ENCODE measurements at places on chromosomes 11 and 22.

DNA sequence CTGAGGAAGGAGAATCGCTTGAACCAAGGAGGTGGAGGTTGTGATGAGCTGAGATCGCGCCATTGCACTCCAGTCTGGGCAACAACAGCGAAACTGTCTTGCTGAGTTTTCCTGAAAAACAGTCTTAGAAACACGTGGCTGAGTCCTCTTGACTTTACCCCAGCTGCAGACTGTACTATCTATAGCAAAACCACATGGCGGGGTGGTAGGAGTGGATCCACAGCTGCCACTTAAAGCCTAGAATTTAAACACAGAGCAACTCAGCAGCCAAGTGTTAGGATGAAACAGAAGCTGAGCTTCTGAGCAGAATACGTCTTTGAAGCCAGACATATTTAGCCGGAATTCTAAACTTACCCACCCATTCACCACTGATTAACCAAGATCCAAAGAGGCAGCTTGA, 14.1 kb downstream of the PATZ1 start:
- no peak for DNase-seq

DNA sequence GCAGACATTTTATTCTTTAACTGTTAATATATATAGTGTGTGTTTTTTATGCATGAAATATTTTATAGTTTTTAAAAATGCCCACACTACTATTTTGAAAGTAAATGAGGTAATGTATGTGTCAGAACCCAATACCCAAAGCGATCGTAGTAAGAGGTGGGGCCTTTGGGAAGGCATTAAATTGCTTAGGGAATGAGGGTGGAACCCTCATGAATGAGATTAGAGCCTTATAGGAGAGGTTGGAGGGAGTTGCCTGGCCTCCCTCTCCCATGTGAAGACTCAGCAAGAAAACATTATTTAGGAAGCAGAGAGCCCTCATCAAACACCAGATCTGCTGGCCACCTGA, 11.1 kb downstream of the KLHL35 start:
- no peak for DNase-seq

DNA sequence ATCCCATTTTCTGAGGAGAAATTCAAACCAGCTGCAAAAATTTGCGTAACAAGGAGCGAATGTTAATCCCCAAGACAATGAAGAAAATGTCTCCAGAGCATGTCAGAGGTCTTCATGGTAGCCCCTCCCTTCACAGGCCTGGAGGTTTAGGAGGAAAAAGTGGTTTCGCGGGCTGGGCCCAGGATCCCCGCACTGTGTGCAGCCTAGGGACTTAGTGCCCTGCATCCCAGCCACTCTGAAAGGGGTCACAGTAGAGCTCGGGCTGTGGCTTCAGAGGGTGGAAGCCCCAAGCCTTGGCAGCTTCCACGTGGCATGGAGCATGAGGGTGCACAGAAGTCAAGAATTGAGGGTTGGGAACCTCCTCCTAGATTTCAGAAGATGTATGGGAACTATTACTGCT, 87.4 kb downstream of the BRD1 start:
- no peak for DNase-seq

DNA sequence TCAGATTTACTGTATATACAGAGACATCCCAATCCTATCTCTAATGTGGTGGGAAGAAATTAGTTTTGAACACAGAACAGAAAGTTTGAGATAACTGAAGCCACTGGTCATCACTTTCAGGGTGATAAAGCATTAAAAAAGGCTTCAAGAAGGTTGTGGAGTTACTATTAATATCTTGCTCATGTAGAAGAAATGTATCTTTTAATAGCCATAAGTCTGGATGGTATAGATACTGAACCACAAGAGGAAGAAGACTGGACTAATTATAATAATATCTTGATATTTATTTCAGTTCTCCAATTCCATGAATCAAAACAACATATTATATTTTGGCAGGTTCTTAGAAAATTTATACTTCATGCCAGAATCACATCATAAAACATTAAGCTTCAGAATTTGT, 137.1 kb downstream of the TMEM135 start:
- no peak for DNase-seq

DNA sequence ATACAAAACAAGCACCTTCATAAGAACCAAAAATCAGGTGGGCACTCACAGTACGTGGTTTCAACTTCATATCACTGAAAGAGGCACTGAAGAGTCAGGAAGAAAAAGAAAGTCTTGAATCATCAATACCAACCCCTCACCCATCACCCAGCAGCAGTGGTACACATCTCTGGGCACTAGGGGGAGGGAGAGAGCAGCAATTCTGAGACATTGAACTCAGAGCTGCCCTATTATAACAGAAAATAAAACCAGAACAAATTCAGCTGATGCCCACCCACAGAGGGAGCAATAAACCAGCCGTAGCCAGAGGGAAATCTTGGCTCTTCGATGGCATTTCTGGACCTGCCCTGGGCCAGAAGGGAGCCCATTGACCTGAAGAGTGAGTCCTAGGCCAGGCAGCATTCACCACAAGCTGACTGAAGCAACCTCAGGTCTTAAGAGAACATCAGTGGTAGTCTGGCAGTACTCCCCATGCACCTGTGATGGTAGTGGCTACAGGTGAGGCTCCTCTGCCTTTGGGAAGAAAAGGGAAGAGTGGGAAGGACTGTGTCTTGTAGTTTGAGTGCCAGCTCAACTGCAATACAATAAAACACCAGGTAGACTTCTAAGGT, 42.2 kb upstream of the FAM181B start:
- no peak for DNase-seq

DNA sequence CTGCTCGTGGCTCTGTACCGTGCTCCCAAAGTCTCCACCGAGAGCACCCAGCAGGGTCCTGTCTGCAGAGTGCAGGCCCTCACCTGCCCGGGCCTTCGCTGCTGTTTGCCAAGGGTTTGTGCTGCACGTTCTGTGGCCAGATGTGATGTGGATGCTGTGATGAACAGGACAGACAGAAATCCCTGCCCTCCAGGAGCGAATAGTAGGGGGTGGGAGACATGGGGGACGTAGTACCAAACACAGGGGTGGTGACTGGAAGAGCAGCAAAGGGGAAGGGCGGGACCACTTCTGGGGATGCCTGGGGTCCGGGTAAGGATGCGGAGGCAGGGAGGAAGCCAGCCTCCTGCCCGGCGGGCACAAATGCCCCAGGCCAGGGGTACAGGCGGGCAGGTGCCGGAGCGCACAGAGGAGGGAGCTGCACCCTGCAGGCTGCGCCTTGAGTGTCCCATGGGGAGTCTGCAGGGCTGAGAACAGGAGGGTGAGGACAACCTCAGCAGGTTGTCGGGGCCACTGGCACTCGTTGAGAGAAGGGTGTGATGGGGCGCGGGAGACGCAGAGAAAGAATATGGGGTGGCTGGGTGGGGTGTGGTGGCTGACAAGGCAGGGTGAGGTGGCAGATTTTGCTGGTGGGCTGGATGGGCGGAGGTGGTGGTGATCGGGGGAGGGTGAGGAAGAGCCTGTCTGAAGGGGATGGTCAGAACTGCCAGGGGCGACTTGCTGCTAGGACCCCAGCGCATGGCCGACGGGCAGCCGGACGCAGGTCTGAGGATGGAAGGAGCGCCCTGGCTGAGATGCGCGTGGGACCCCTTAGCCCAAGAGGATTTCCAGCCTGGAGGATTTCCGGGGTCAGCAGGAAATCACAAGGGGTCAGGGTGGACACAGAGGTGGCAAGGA, 16.3 kb upstream of the CTSD start:
- DNase-seq = no peak

- no peak for DNase-seq
These were observed 9.9 kb downstream of the HPS5 start for GRCh38 chr11:18312012-18312411.

DNA sequence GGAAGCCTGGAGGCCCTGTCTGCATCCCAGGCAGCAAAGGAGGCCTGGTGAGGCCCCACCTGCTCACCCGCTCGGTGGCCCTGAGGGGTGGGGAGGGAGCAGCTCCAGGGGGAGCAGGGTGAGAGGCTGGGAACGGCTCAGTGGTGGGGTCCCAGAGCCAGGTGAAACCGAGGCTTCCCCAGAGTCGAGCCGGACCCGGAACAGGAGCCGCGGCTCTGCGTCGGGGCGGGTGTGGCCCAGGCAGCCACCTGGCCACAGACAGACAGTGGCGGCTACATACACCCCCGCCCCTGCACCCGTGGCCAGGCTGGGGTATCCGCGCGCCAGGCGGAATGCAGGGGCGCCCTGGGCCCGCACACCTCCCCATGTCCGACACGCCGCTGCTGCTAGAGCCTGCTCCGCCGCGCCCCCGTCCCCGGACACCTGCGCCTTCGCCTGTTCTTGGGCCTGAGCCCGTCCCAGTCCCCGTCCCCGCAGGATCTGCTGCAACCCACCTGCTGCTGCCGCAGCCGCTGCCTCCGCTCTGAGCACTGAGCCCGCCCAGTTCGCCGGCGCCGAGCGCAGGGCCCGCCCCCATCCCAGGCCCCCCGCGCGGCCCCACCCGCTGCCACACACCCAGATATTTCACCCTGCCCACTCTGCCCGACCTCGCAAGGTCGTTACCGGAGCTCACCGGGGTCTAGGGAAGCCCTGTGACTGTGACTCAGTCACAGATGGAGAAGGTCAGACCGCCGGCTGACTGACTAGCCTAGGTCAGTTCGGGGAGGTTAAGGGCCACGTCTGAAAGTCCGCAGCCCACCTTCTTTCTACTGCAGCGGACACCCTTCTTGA, at the start of gene SLC7A4:
TSS of gene SLC7A4 (minus strand) at position 525 of the 831 bp plus-strand sequence. CDS start 749 bp downstream, outside the sequence.
- no peak for DNase-seq

DNA sequence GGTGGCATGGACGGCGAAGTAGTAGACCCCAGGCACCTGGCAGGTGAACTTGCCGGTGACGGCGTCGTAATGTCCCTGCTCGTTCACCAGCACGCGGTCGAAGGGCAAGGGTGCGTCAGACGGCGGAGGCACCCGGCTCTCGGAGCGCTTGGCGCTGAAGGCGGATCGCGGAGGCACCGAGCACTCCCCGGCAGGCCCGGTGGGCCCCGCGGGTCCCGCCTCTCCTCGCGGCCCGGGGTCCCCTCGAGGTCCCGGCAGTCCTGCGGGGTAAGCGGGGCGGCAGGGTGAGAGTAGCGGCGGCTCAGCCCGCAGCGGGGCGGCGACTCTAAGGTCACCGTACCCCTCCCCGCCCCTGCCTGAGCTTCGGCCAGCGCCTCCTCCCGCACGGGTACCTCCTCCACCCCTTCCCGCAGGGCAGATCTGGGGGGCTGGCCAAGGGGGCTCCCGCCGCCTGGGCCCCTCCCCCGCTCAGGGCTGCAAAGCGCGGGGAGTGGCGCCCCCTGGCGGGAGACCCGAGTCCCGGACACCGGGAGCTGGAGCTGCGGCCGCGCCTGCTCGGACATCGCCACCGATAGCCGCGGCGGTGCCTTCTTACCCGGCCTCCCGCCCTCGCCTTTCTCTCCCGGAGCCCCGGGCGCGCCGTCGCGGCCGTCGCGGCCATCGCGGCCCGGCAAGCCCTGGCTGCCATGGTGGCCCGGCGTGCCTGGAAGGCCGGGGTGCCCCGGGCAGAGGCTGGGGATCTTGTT, 921 bp downstream of the C1QTNF5 start:
- no peak for DNase-seq

GRCh38 chr11:121595717-121596161, 143.0 kb upstream of the SORL1-AS1 start:
- no peak for DNase-seq

GRCh38 chr11:102476812-102477211, 24.2 kb upstream of the TMEM123 start:
- DNase-seq = no peak

DNA sequence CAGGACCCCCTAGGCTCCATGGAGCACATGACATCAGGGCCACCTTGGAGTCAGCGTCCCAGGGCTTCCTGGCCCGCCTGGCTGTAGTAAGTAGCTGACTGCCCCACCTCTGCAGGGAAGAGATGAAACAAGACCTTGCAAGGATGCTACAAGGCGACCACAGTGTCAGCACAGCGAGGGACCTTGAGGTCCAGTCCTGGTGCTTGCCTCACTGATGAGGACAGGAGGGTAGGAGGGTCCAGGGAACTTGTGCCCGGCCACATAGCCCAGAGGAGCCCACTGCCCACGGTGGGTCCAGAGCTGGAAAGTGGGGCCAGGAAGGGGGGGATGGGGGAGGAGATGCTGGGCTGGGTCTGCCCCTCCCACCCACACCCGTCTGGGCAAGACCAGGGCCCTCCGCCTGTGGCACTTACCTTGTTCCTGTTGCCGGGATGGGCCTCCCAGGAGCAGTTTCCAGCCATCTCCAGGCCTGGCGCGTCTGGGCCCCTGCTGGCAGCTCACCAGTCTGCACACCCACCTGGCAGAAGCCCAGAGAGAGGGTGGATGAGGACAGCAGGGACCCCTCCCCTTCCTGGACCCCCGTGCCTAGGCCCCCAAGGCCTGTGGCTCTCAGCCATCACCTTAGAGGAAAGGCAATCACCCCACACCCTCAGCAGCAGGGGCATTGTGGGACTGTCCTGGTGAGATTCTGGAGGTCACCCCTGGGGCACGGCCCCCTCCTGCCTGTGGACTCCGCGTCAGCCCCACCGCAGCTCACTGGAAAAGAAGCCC, 3.4 kb downstream of the MRGPRF start:
- DNase-seq = no peak

All from right renal cortex interstitium (tissue), 3 donors.